ENCODE measurements at places on chromosomes 2 and 18. TPM values are rescaled to one million over a fixed set of nuclear protein-coding genes. Genes with fewer than 3 reads are reported as not detected.

Gene CFAP210
- polyA plus RNA-seq, result not detected

Gene PPP1R1C
- 3.5 TPM for polyA plus RNA-seq

Gene CSRNP3
- not detected for polyA plus RNA-seq

Gene AAK1
- polyA plus RNA-seq, result 9.8 TPM

Gene CCDC102B
- 2.3 TPM for polyA plus RNA-seq

Gene COL4A4
- polyA plus RNA-seq, result not detected

Gene ADRA2B
- polyA plus RNA-seq, result not detected

Gene SAG
- not detected for polyA plus RNA-seq

Gene KCNJ13
- not detected for polyA plus RNA-seq

Gene OSR1
- 0.72 TPM for polyA plus RNA-seq

Gene CIB4
- polyA plus RNA-seq, result not detected

Gene IL1RL1
- polyA plus RNA-seq, result 0.03 TPM

Gene CYP27C1
- not detected for polyA plus RNA-seq

Gene KCNJ3
- not detected for polyA plus RNA-seq

Gene SKOR2
- polyA plus RNA-seq, result not detected

Gene CLEC4F
- 0.12 TPM for polyA plus RNA-seq

Gene IL1R1
- polyA plus RNA-seq, result 93.1 TPM

Gene SERPINB12
- polyA plus RNA-seq, result not detected

Gene UGT1A3
- 0.39 TPM for polyA plus RNA-seq

Gene NEU2
- polyA plus RNA-seq, result not detected

Gene UCN
- 2.6 TPM for polyA plus RNA-seq

Gene MOCOS
- polyA plus RNA-seq, result 10.1 TPM

Measured in HepG2 (cell line).